ENCODE measurements at places on chromosomes 13 and 19.

GRCh38 chr13:109668433-109669233 lies 117.8 kb downstream of the IRS2 start:
- DNase-seq, result no peak

DNA sequence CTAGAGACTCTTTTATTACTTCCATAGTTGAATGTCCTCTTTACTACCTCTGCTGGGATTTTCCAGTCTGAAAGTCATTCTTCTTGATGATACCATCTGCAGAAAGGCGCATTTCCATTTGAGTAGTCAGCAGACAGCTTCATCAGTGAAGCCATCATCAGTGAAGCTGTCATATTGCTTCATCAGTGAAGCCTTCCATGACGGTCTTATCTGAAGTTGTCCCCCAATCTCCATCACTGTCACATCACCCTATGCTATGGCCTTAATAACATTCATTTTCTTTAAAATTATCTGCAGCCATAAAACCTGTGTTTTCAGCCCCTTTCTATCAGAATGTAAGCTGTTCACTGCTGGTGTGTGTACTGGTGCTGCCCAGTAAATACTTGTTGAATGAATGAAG lies 151.6 kb downstream of the B3GLCT start:
- DNase-seq, result no peak

DNA sequence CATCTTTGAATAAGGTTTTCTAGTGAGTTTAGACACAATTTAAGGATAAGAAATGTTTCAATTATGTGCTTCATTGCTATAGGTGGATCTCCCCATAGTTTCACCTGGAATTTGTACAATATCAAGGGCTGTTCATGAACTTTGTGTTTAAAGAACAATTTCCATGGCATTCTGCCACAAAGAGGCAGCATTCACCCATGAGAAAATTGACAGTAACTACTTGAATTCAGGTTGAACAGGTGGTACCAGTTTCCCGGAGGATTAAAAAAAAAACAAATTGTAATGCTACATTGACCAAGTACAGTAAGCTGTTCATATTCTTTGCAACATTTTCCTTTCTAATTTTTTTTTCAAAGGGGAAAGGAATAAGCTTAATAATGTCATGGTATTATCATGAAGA lies 9.1 kb downstream of the SLITRK5 start:
- no peak for DNase-seq

DNA sequence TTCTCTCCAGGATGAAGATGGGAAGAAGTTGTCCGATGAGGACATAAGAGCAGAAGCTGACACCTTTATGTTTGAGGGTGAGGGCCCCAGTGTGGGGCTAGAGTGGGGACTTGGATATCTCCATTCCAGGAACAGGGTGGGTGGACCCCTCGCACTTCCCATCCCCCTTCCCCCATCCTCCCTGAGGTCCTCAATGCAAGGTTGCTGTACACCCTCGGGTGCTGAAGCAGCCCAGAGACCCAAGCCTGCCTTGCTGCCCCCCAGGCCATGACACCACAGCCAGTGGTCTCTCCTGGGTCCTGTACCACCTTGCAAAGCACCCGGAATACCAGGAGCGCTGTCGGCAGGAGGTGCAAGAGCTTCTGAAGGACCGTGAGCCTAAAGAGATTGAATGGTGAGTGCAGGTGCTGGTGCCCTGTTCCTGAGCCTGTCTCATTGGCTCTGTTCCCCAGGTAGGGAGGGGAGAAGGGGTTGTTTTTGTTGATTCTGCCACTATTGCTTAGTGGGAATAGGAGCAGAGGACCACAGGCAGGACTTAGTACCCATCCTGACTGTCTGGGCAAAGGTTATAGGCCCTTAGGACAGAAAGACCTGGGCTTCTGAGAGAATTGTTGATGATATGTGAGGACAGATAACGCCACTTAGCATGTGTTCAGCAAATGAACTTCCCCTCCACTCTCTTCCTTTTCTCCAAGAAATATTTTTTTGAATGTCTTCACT lies 12.0 kb downstream of the CYP4F3 start:
- DNase-seq, result no peak

DNA sequence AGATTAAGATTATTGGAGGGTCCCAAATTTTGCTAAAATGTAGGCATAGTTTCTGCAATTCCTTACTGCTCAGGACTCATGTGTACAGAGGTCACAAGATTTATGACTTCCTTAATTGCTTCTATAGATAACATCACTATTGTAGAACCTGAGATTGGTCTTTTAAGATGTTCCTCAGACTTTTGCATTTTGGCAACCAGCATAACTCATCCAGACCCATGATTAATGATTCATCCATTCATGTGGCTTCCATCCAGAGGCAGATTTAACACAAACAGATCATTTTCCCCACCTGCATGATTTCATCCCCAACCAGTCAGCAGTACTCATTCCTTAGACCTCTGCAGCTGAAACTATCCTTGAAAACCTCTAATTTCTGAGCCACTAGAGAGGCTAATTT lies 34.5 kb upstream of the CEACAM8 start:
- no peak for DNase-seq

- DNase-seq, result no peak
Measured at GRCh38 chr19:48806818-48807589, 3.8 kb downstream of the BCAT2 start.

DNA sequence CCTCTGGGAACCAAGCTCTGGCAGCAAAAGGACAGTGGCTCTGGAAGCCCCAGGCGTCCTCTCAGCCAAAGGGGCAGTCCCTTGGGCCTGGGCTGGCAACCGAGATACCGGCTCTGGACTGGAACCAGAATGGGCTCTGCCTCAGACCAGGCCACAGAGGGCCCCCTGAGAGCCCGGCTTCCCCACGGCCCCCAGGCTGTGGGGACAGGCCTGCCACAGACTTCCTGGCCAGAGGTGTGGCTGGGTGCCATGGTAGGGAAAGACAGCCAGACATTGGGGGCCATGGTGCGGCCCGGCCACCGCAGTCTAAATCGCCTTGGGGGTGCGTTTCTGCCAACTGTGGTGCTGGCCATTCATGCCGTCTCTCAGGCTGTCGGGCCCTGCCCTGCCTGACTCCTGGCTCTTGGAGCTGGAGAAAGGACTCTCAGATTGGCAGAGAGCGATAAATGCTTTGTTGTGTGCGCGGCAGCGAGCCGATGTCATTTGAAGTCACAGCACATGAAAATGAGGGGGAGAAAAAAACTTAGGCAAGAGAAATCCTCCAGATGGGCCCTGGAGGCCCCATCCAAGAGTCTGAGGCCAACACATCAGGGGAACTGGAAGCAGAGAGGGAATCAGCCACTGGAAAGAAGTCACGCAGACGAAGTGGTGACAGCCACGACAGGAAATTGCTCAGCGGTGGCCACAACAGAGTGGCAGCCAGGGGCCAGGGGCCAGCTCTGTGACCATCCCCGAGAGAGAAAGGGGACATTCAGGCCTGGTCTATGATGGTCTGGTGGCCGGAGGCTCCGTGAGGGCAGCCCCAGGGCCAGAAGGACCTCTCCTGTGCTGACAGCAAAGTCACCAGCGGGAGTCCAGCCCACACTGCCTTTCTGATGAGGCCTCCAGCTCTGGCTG lies 26.5 kb downstream of the SH3GL1 start:
- DNase-seq, result no peak

DNA sequence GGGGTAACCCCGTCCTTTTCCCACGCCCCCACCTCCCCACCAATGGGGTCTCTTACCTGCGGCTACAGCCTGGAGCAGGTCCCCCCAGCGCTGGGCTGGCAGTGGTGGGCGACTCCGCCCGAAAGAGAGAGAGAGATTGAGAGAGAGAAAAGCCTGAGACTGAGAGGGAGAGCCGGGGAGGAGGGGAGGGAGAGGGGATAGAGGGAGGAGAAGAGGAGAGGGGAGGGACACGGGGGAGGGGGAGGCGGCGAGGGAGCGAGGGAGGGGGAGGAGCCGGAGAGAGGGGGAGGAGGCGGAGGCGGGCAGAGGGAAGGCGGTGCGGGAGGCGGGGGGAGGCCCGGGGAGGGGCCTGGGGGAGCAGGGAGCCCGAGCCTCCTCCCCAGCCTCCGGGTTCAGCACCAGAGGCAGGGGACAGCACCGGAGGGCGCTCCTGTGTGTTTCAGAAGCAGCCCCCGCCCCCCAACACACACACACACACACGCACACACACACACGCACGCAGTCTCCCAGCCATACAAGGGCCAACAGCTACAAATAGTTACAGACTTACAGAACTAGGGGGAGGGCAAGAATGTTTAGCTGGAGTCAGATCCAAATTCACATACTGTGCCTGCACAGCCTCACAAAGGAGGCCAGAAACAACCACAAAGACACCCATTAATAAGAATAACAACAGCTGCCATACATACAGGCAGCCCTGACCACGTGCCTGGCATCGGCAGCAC lies at the start of gene SLC8A2:
Gene SLC8A2, minus strand, starts transcription at position 161 of the 725 bp plus-strand sequence. CDS start 5,490 bp downstream, outside the sequence.
- peak; percentile 32 for DNase-seq

DNA sequence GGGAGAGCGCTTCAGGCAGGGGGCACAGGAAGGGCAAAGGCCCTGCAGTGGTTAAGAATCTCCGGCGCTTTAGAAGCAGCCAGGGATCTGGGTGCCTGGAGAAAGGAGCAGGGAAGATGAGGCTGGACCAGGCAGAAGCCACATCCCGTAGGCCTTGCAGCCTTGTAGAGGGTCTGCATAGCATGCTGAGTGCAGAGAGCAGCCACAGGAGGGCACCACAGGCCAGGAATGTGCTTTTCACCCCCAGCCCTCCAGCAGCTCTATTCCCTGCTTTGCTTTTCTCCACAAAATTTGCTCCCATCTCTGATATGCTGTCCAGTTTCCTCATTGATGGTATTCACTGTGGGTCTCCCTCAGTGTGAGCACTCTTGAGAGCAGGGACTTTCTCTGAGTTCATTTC lies 5.7 kb downstream of the WDR62 start:
- DNase-seq, result peak; percentile 7

DNA sequence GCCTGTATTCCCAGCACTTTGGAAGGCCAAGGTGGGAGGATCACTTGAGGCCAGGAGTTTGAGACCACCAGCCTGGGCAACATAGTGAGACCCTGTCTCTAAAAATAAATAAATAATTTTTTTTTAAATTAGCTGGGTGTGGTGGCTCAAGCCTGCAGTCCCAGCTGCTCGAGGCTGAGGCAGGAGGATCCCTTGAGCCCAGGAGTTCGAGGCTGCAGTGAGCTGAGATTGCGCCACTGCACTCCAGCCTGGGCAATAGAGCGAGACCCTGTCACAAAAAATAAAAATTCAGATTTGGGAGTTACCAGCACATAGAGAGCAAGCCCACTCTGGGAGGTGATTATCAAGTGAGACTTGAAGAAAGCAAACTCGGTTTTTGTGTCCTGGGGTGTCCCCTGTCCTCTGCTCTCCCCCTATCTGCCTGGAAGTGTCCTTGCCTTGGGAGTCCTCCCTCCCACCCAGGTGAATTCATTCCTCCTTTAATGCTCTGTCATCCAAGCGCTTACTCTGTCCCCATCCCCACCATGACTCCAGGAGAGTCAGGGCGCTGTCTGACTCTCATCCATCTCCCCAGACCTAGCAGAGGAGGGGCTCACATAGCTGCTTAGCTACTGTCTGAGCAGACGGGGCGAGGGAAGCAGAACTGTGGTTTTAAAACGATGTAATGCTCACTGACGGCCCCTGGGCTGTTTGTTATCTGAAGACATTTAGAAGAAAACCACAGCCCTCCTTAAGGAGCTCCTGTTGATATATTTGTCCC lies 146.8 kb downstream of the STK24 start:
- DNase-seq, result no peak

DNA sequence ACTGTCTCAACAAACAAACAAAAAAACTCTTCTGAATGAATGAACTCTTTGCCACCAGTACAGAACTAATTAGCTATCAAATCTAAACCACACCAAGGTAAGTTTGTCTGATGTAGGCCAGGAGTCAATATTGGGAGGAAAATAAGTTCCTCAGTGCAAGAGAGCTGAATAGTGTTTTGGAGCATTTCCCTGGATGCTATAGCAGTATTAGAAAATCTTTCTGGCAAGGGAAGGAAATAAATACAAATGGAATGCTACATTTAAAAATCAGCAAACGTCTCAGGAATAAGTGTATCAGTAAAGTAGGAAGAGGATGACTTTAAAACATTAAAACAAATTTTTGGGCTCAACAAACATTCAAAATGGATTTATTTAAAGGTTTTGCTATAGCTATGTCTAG lies 81.3 kb upstream of the TMTC4 start:
- no peak for DNase-seq

DNA sequence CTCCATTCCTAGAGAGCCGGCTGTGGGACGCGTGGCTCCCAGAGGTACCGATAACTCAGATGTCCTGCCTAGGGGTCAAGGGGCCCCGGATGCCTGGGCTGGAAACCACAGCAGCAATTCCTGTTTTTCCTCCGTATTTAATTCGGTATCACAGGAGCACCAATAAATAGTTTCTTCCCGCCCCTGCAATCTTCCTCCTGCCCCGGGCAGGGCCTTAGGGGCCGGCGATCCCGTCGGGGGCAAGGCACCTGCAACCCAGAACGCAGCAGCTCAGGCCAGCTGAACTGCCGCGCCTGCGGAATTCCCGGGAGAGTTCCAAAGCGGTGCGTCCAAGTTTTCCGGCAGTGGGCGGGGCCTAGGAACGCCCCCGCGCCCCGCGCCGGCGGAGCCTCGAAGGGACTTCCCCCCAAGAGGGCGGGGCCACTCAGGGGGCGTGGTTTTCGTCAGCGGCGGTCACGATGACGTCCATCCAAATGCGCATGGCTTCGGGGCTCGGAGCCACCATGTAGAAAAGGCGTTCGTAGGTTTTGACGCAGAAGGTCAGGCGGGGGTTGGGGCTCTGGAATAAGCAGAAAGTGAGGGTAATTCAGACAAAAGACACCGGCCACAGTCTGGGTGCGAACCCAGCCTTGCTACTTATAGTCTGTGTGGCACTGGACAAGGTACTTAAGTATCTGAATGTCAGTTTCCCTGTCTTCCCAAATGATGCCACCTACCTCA lies 9.7 kb upstream of the LYPD3 start:
- peak; percentile 91 for DNase-seq

GRCh38 chr13:27379694-27380641 lies 44.5 kb upstream of the GTF3A start:
- peak; percentile 30 for DNase-seq

GRCh38 chr13:114257014-114257413 lies 22.3 kb downstream of the CDC16 start:
- no peak for DNase-seq

DNA sequence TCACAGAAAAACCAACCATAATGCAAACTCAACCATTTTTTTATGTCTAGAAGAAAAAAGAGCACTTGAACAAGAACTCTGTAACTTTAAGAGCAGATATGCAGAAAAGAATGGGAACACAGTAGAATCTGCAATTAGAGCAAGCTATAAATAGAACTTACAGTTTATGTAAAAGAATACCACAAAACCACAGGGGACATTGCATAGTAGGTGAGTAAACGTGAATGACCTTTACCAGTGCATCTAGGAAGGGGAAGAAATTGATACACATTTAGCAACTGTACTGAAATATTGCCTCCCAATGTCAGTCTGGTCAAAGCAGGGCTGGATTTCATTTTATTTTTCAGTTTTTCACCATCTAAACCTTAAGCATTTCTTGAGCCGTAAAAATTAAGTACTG lies 242.2 kb upstream of the EDNRB start:
- no peak for DNase-seq

DNA sequence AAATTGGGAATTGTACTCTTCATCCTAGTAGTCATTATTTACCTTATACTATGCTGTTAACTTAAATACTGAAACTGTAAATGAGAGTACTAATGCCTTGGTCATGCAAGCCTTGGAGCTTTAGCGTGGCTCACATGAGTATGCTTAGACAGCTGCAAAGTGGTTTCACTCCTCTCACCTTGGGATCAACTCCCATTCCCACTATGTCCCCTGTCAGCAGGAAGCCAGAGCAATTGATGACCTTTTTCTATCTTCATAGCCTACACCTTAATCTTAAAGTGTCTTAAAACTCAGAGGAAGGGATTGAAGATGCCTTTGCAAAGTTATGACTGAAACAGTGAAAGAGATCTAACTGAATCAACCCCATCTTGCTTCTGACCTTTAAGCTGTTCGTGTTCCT lies 33.2 kb upstream of the CEACAM8 start:
- no peak for DNase-seq

GRCh38 chr13:47112205-47112902 lies 215.5 kb upstream of the HTR2A start:
- no peak for DNase-seq
